ENCODE measurements at places on chromosomes 2 and 18.

DNA sequence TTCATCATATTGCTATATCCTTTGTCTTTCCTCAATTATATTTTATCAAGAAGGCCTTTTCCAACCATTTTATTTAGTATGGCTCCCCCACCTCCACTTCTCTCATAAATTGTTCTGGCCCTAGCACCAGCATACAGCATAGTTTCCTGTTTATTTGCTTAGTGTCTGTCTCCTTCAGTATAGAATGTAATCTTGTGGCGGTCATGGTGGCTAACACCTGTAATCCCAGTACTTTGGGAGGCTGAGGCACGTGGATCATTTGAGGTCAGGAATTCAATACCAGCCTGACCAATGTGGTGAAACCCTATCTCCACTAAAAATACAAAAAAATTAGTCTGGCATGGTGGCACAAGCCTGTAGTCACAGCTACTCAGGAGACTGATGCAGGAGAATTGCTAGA lies 39.6 kb upstream of the CLASP1 start:
- no peak for DNase-seq

DNA sequence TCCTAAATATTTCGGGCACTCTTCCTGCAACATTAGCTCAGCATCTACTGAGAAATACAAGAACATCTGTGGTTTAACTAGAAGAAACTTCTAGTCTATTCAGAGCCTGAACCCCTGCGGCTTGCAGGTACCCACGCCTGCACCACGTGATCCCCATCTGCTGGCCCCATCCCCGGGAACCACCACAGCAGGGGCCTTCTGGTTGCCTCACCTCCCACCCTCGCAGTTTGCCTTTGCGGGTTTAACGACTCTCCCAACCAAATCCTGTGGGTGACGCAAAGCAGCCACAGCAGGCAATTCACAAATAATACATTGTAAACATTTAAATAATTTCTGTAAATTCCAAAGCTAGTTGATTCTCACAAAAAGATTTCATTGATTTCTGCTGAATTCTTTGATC lies 90.2 kb upstream of the TMEM18 start:
- no peak for DNase-seq

DNA sequence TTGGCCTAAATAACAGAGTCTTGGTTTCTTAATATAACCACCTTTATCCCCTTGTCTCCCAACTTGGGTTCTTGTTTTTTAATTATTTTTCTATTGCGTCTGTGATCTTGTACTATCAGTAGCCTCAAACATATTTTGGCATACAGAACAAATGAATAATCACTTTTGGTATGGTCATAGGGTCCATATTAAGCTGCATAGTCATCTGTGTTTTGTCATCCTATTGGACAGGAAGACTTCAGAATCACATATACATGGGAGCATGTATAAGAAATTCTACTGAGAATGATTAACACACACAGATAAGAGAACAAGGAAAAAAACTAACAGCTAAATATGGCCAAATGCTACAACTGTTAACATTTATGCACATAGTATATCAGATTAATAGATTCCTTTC lies 126.0 kb downstream of the MEP1B start:
- no peak for DNase-seq

DNA sequence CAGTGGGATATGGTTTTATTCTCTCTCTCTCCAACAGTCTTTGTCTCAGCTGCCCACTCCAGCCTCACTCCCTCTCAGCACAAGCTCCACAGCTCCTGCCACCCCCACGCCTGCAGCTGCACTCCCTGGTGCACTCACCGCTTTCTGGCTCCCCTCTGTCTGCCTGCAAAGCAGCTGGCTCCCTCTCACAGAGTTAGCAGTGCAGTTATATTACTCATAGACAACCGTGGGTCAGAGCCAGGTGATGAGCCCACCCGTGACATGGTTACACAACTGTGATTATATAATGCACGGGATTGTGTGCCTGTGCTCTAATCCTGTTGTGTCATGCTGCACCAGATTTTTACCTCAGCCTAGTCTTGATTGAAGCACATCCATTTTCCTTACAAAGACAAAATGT lies 276.9 kb upstream of the CHAC2 start:
- no peak for DNase-seq

DNA sequence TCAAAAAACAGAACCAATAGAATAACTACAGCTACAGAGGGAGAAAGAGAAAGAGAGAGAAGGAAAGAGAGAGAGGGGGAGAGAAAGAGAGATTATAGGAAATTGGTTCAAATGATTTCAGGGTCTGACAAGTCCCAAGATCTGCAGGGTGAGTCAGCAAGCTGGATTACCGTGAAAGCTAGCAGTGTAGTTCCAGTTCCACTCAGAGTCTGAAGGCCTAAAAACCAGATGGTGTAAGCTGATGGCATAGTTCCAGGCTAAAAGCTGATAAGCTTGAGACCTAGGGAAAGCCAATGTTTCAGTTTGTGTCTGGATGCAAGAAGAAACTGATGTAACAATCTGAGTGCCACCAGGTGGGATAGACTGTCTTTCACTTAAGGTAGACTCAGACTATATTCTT lies 397.7 kb downstream of the TRIB2 start:
- no peak for DNase-seq

DNA sequence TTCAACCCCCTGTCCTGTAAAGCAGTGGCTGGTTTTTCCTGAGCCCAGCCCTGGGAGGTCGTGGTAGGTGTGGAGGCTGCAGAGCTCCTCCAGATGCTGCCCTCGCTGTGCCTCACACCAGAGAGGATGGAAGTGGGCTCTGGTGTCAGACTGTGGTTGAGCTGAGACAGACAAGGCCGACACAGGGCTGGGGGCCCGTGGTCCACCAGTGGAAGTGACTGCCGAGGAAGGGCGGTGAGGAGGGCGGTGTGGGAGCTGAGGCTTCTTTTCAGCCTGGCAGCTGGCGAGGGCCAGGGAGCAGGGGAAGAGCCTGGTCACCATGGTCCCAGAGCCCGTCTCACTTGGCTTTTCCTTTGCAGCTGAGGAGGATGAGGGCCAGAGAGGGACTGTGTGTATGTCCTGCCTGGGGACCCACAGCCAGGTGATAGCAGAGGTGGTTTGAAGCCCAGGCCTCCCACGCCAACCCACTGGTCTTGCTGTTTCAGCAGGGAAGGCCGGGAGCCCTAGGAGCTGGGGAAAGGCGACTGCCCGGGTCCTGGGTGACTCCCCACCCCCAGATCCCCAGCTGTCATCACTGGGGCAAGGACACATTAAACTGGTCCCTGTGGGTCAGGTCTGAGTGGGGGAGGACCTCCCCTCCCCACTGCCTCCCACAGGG lies 8.5 kb downstream of the SFTPB start:
- no peak for DNase-seq

- DNase-seq, result no peak
Observed at GRCh38 chr2:129733579-129733978, 245.9 kb upstream of the RAB6C start.

DNA sequence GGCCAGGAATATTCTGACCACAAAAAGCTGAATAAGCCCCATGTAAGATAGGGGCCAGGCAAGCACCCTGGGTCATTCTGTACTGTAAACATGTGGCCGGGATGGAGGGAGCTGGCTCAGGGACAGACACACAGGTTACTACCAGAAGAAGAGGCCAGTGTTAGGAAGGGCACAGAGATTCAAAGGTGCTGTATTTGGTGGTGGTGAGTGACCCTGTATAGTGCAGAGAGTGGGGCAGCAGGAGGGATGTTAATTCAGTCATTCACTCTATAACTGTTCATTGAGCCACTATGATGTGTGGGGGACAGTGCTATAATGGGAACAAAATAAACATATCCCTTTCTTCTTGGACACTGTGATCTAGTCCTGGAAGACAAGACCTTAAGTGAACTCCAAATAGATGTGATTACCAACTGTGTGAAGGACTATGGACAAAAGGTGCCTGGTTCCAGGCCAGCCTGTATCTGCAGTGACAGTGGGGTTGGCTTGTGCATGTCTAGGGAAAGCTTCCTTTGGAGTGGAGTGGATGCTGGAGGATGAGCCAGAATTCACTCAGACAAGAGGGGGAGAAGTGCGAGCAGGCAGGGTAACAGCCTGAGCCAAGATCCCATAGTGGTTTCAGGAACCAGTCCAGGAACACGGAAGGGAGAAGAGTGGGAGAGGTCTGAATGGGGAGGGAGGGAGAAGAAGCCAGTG lies 8.3 kb downstream of the MOCOS start:
- DNase-seq, result no peak

- DNase-seq, result peak; percentile 70
Observed at GRCh38 chr2:8090748-8091700, 590.8 kb upstream of the ID2 start.

All from stimulated activated CD4-positive, alpha-beta T cell treated with anti-CD3 and anti-CD28 coated beads, Interleukin-12 subunit alpha, Interleukin-12 subunit beta, amount 100 ng/mL, for 48 hours (primary cell).